ENCODE measurements at places on chromosomes 4 and X. TPM values are rescaled to one million over a fixed set of nuclear protein-coding genes. Genes with fewer than 3 reads are reported as not detected.

Gene PAGE2B
- not detected for total RNA-seq

Gene CXCL6
- total RNA-seq = 0.22 TPM

Gene DCAF8L2
- total RNA-seq = not detected

Gene ITM2A
- 25.4 TPM for total RNA-seq
